ENCODE measurements at places on chromosomes 4 and X.
A peak's percentile ranks its signal among the peaks of the same experiment; 100 is the strongest.

- no peak for DNase-seq
Measured at GRCh38 chrX:103678199-103678993, 8.1 kb downstream of the MORF4L2 start.

- DNase-seq, result no peak
Measured at GRCh38 chr4:102809190-102809589, 18.2 kb downstream of the UBE2D3 start.

- no peak for DNase-seq
Measured at GRCh38 chrX:69139516-69139915, 25.7 kb downstream of the PJA1 start.

DNA sequence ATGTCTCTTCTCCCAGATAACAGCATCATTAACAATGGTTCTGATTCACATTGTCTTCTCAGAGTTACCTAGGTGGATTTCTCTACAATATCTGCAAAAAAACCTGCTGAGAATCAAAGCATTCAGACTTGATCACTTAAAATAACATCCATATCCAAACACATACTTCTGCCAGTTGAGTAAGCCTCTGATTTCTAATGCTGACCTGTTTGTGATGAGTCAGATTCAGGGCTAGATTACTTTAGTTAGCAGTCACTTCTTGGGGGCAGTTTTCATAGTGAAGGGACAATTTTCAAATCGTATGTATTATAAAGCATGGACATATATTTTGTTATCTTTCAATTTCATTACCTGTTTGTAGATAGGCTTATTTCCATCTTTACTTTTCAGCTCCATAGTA lies 35.5 kb downstream of the CCNI start:
- DNase-seq, result no peak

GRCh38 chrX:41265615-41266014 lies 68.3 kb upstream of the DDX3X start:
- no peak for DNase-seq

DNA sequence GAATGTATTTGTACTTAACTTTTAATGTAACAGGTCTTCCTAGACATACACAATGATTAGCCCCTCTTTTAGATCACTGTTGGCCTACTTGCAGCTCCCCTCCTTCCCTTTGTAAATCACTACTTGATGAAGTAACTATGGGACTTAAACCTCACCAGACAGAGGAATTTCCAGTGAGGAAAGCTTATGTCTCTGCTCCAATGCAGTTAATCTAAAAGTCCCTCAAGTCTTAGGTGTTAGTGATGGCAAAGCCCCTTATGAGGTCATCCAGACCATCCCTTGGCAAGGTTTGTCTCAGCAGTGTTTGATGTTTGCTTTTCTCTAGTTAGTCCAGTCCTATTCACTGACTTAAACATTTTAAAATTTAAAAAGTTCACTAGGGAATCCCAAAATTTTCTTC lies 877.3 kb upstream of the INTU start:
- peak; percentile 2 for DNase-seq

- DNase-seq, result no peak
Measured at GRCh38 chrX:57137501-57137900, 304 bp upstream of the SPIN2A start.

DNA sequence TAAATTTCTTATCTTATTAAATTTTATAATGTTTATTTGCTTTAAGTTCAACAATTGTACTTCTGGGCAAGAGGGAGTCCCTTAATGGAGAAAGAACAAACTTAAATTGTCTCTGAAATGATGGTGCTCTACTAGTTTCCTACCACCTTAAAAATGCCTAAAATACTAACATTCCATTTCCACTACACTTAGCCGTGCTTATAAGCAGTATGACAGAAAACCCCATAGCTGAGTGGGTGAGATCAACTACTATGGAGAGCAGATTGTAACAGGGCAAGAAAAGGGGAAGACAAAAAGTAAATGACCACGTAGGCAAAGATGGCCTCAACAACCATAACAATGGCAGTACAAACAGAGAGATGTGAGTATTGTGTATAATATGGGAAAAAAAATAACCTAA lies 35.0 kb downstream of the RFC1 start:
- DNase-seq, result no peak

DNA sequence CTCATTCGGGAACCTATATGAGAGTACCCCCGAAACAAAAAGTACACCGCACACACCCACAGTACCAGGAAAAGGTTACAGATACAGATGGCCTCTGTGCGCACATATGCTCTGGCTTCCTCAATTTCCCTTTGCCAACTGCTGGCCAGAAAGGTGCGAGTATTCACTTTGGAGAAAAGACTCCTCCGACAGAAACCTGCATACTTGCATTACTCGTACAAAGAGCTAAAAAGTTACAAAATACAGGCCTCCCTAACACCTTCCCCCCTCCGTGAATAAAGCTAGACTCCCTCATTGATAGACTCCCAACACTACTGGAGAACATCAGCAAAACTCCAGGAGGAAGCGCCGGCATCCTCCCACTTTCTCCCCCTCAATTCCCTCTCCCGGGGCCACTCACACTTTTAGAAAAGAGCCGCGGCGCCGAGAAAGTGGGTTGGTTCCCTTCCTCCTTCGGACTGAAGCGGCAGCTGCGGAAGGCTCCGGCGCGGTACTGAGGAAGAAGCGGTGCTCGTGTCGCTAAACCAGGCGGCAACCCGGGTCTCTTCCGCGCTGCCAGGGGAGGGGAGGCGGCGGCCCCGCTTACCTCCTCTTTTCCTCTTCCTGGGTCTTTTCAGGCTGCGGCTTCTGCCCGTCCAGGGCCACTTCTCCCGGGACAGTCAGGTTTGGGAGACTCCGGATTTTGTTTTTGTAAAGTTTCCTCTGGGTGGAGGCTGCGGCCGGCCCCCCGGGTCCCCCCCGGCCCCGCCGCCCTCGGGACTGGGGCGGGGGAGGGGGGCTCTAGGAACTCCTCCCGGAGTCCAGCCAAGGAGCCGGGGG lies 1.1 kb downstream of the FBXW7 start:
- peak; percentile 48 for DNase-seq

- no peak for DNase-seq
Measured at GRCh38 chr4:57168982-57169381, 58.8 kb upstream of the IGFBP7 start.

- no peak for DNase-seq
Measured at GRCh38 chrX:2693113-2694002, 2.3 kb downstream of the CD99 start.

GRCh38 chr4:85498068-85498733 lies 23.3 kb downstream of the ARHGAP24 start:
- DNase-seq, result no peak

DNA sequence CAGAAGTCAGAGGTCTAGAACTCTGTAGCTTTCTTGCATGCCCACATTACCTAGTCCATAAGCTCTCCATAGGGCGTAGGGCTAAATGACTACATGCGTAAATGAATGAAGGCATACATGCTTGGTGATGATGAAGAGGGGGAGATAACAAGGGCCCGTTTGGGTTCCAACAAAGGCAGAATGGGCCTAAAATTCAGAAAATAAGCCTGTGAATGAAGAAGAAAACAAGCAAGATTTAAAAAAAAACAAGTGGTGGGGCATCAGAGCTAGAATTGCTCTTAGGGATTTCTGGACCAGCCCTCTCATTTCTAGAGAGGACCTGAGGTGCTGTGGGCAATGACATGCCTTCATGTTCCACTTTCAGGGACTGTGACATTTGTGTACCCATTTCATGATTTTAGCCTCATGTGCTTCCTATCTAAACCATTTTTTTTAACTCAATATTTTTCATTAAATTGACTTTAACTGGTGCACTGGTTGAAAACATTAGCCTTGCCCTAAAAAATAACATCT lies 12.1 kb downstream of the GPRIN3 start:
- DNase-seq, result no peak

- no peak for DNase-seq
Measured at GRCh38 chr4:98625920-98626319, 32.5 kb downstream of the TSPAN5 start.

DNA sequence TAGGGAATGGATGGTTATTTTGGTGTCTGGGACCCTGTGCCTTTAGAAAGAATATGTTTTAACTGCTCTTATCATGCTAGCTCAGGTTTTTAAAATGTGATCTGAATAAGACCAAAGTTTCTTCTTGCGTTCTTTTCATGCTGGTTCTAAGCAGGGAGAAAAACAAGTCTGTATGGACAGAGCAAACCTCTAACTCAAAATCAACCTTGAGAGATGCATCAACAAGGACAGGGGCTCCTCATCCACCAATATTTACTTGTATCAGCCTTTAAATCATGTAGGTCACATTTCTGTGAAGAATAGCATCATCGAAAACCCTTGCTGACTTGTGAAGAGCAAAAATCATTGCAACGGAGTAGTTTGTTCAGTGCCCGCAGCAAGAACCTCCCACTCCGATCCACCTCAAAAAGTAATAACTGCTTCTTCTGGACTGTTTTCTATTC lies 1.2 kb downstream of the ATP10D start:
- no peak for DNase-seq

GRCh38 chr4:62490635-62491034 lies 1290.5 kb downstream of the ADGRL3 start:
- DNase-seq, result no peak

Data from spinal cord (tissue), 10 donors.